ENCODE measurements at places on chromosomes 13 and 19.

DNA sequence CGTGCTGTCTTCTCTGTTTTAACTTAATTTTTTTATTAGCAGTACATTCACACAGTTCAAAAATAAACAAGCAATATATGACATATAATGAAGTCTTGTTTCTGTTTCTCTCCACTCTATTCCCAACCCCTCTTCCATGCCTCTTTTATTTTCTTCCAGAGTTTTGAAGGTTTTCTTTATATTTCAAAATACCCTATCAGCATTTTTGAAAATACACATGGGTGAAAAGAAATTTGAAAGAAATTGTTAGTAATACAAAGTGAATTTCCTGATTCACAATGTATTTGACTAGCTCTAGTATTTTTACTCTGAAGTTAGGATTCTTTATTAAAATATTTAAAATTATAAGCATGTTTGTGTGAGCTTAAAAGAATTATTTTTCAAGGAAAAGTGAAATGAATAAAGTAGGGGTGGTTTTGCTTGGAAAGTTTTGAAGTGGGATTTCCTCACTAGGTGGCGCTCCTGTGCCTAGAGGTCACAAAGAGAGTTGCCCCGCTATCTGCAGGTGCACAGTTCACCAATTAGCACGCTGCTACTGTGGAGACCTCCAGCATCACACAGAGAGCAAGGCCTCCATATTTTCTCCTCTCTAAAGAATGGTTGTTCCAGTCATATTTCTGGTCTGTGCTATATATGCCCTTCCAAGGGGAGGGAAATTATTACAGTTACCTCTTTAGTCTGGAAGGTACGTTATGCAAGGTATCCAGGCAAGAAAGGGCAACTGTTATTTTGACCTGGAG is 37.6 kb downstream of the SOX21 start:
- peak; percentile 76 for DNase-seq

DNA sequence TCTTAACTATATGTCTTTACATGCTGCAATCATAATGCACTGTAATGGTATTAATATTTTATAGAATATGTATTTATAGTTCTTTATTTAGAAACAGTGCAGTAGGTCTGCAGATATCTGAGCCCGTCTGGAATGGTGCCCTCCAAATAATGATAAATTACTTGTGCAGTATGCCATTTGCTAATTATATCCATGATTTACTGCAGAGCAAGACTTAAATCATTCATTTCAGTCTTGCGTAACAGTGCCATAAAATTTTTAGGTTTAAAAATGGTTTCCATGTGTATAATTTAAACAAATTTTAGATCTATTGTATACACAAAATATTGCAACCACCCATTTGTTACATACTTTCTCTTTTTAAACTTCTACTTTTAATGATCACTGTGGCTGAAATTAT is 175.1 kb downstream of the ZNF536 start:
- DNase-seq: no peak

DNA sequence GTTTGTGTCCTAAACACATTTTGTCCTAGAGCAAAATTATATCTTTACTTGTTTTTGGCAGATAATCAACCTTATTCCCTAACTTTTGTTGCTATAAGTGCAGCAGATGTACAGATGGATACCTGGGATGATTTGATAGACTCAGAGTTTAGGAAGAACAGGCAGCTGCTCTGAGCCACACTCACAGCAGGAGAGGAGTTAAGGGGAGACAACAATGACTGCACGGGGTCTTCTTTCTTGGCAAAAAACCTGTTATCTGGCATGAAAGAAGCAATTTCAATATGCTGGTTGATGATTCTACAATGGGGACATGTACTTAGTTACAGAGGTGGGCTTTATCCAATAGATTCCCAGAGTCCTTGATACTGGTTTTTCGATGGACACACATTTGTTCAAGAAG is 258.9 kb upstream of the PCDH9 start:
- no peak for DNase-seq

DNA sequence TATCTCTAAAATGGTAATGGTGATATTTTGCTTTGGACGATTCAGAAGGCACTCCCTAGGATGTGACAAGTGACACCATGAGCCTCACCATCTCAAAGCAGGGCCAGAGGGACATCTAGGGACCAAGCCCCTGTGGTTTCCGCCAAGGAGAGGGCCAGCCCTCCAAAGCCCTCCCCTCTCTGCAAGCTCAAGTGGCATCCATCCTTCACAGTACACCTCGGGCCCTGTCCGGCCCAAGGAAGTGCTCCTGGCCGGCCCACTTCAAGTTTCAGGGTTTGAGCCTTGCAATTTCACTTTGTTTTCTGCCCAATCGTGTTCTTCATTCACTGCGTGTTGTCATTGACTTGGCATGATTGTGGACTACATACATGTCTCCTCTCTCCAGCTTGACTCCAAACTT is 82.5 kb downstream of the TSHZ3 start:
- DNase-seq: no peak

- DNase-seq: peak; percentile 14
These were observed 222.4 kb downstream of the NBEA start for GRCh38 chr13:35164324-35164932.

DNA sequence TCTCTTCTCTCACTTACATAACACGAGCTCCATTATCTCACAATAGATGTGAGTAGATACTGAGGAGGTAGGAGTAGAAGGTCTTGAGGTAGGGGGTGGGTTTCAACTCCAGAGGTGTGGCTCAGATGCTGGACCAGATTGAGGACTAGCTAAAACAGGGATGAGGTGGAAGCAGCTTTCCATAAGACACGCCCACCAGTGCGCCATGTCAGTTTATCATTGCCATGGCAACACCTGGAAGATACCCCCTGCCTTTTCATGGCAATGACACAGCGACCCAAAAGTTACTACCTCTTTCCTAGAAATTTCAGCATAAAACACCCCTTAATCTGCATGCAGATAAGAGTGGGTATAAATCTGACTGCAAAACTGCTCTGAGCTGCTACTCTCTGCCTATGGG is 44.1 kb downstream of the KCTD15 start:
- DNase-seq: no peak

- no peak for DNase-seq
These were observed 18.1 kb upstream of the UBE2L5 start for GRCh38 chr13:30404207-30404606.

DNA sequence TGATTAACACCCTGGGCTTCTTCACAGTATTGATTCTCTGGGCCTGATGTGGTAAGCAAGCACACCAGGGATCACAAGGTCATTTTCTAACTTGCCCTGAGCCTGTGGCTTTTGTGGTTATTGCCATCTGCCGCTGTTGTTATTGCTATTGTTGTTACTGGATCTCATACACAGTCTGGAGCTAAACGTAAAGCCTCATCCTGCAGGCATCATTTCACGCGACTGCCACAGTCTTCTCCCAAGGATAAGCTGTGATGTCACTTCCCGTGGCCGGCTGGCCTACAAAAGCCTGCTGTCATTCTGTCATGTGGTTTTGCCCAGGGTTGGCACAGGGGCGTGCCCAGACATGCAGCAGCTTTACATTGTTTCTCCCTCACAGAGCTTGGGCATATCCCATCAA is 154.0 kb upstream of the GPR12 start:
- no peak for DNase-seq

DNA sequence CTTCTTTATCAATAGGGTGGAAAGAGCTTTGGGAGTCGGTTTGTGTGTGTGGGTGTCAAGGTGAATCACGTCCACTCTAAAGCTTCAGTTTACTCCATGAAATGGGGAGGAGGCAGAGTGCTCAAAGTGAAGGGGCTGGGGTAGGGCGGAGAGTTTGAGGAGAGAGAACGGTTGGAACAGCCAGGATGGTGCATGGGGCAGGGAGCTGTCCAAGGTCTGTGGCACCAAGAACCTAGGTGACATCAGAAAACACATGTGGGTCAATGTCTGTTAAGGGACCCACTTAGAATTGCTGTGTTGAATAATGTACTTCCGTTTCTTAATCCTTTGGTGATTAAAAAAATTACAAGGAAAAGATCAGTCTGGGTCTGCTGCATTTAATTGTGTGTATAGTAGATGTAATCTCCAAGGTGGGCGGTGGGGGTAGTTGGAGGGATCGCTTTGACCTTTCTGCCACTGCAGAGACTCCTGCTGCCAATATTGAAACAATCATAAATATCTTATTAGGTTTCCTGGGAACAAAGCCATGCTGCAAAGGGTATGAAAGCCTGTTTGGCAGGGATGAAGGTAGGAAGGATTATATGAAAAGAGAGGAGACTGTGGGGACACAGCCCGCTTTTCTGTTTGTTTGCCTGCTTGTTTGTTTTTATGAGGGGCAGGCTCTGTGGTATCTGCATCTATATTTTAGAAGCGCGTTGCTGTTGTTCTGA is 122.3 kb downstream of the ATP8A2 start:
- no peak for DNase-seq

DNA sequence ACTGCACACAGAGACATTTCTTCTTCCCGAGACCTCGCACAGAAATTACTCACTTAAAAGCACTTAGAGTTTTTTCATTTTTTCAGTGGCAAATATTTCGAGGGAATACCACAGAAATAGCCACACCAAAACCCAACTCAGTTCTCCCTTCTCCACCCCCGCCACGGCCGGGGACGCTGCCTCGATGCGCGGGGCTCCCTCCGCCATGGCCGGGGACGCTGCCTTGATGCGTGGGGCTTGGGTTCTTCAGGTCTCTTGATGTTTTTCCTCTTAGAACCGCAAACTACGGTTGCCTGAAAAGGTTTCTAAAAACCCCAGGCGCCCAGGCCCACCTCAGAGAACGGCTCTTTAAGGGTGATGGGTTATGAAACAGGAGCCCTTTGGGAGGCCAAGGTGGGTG is 71.4 kb downstream of the RASA3 start:
- no peak for DNase-seq

GRCh38 chr19:57642396-57643046 is 9.6 kb downstream of the ZNF211 start:
- DNase-seq: no peak

GRCh38 chr19:18919900-18920214 is 342 bp downstream of the DDX49 start:
- no peak for DNase-seq

DNA sequence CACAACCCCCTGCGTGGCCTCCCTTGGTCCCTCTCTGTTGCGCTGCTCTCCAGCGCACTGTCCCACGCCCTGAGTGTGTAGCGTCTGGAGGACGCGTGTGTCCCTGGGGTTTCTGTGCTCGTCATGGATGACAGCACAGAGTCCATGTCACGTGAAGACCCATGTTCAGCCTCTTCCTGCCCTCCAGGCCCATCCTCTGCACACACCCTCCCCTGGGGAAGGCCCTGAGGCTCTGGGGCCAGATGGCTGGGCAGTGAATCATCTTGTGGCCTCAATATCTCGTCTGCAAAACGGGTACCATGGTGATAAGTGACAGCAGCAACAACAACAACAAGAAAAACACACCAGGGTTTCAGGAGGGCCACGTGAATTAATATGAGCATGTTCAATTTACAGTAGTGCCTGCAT is 71.5 kb upstream of the ARHGEF7 start:
- DNase-seq: no peak

DNA sequence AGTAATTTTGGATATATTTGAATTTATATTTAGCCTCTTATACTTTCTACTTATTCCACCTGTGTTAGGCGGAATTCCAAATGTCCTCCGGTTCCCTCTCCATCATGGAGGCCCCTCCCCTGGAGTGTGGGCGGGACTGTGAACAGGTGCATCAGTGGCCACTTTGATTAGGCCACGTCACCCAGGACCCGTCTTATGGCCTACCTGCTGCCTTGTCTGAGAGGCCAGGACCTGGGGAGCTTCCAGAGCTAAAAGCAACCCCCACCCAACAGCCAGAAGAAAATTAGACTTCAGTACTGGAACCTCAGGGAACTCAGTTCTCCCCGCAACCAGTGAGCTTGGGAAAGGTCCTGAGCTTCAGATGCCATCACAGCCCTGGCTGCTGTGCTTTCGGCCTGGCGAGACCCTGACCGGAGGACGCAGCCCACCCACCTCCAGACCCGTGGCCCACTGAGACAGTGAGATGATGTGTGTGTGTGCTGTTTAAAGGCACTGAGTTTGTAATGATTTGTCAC is 200.2 kb upstream of the SOX1 start:
- DNase-seq: no peak

- no peak for DNase-seq
These were observed 22.3 kb downstream of the CRYL1 start for GRCh38 chr13:20503088-20504083.

- peak; percentile 55 for DNase-seq
These were observed 1.3 kb upstream of the CEACAM3 start for GRCh38 chr19:41795031-41795461.

- DNase-seq: no peak
These were observed 4.5 kb downstream of the BCL3 start for GRCh38 chr19:44752816-44753625.

- no peak for DNase-seq
These were observed 10.6 kb downstream of the COL4A2 start for GRCh38 chr13:110317496-110318195.

DNA sequence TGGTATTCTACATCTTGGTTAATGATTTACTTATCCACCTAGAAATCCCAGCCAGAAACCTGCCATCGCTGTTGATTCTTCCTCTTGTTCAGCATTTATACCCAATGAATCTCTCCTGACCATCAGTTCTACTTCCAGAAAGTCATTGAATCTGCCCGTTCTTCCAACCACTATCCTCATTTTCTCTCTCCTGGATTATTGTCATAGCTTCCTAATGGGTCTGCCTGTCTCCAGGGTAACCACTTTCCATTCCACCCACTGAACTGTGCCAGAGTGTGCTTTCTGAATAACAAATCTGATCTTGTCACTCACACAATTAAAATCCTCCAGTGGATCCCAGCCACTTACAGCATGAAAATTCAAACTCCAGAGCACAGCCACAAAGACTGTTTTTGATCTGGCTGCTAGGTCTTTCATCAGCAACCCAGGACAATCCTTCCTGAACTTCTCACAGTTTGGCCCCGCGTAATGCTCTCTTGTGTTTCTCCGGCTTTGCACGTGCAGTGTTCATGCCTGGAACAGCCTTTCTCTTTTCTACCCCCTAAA is 330.6 kb downstream of the SPRY2 start:
- no peak for DNase-seq

DNA sequence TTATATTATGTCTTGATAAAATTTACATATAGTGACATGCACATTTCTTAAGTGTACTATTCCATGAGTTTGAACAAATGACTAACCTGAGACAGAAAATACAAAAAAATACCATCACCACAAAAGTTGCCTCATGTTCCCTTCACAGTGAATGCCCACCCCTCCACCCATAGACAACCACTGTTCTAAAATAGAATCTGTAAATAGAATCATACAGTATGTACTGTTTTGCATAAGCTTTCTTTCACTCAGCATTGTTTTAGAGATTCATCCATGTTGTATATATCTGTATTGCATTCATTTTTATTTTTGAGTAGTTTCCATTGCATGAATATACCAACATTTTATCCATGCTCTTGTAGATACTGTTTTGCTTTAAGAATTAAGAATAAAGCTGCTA is 23.3 kb upstream of the RBM26 start:
- no peak for DNase-seq

GRCh38 chr13:25319771-25320170 is 18.3 kb downstream of the NUP58 start:
- no peak for DNase-seq
